ENCODE measurements at places on chromosomes 16 and 17.

DNA sequence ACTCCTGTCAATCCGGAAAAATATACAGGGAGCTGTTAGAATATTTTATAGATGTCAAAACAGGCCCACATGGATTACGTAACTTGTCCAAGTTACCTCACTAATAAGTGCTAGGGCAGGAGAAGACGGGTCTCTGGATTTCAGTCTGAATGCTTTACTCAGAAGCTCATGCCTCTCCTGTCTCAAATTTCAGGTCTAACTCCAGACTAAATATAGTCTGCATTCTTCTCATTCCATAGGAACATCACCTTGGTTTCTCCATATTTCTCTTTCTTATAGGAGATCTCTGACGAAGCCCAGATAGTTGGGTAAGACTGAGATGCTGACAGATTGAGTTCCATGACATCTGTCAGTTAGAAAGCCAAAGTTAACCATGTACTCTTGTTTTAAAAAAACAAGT, 174.2 kb downstream of the STX8 start:
- DNase-seq = no peak

GRCh38 chr16:85246473-85246872, 134.2 kb upstream of the CIBAR2 start:
- DNase-seq = no peak

GRCh38 chr16:2507665-2508064, 6.1 kb upstream of the ATP6V0C start:
- no peak for DNase-seq

DNA sequence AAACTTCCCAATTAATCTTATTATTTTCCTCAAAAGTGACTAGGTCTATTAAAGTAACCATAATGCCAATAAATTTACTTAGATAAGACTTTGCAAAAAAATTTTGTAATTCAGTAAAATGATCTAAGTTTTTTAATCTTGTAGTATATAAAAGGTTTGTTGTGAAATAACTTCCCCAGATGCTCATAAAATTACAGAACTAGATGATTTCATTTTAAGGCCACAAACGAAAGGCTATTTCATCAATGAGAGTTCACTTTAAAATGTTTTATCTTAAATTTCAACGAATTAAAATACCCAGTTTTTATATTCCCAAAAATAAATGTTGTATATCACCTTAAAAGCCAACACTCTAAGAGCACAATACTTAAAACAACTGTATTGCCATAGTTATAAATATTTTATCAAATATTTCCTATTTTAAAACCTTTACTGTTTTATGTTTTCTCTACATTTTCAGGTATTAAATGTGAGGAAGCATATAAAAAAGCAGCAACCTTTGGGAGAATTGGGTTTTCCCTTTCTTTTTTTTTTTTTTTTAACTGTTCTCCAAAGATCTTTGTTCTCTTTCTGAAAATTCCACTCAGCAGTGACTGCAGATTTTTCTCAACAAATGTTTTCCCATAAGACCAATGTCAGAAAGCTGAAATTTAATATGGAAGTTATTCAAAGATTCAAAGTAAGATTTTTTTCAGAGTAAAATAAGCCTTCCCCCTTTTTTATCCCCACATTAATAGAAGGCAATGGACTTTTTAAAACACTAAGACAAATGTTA, 169.9 kb downstream of the CYB561 start:
- DNase-seq = no peak

GRCh38 chr17:37567538-37567937, 41.7 kb downstream of the SYNRG start:
- DNase-seq = no peak

GRCh38 chr17:79150035-79150733, 75.6 kb downstream of the ENGASE start:
- no peak for DNase-seq

GRCh38 chr16:57123216-57123973, 31.0 kb downstream of the CPNE2 start:
- no peak for DNase-seq

GRCh38 chr17:6476076-6476809, 32.0 kb downstream of the PIMREG start:
- no peak for DNase-seq

DNA sequence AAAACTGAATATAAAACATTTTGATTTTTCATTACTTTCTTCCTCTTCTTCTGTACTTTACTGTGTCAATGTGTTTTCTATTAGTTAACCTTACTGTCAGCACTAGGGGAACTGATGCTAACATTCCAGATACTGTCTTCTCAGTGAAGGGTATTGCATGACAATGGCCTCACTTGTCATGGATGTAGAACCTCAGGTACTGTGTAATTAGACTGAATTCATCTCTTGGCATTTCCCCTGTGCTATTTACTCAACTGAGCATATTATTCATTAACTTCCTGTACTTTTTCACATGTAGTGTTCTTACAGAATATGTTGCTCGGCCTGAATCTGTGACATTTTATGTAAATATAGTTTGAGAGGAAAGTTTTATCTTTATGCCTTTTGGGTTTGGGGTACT, 237.0 kb downstream of the CA10 start:
- DNase-seq = no peak

DNA sequence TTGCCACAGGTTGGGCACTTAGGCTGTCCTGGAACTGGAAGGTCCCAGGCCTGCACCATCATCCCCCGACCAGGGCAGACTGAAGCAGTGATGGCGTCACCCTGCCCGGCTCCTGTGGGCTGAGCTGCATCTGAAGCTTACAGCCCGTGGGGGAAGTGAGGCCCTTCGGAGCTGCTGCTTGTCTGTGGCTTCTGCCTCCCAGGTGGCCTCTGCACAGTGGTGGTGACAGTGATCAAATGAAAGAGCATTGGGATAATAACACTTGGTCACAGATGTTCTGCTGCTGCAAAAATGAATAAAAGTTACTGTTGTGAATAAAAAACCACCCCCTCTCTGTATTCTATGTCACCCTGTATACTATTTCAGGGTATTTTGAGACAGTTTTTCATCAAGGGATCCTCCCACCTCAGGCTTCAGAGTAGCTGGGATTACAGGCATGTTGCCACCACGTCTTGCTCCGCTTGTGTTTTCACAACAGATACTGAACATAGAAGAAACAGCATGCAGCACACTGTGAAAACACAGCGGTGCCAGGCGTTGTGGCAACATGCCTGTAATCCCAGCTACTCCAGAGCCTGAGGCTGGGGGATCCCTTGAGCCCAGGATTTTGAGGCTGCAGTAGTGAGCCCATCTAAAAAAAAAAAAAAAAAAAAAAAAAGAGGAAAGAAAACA, 165.0 kb downstream of the LGALS9B start:
- DNase-seq = no peak

DNA sequence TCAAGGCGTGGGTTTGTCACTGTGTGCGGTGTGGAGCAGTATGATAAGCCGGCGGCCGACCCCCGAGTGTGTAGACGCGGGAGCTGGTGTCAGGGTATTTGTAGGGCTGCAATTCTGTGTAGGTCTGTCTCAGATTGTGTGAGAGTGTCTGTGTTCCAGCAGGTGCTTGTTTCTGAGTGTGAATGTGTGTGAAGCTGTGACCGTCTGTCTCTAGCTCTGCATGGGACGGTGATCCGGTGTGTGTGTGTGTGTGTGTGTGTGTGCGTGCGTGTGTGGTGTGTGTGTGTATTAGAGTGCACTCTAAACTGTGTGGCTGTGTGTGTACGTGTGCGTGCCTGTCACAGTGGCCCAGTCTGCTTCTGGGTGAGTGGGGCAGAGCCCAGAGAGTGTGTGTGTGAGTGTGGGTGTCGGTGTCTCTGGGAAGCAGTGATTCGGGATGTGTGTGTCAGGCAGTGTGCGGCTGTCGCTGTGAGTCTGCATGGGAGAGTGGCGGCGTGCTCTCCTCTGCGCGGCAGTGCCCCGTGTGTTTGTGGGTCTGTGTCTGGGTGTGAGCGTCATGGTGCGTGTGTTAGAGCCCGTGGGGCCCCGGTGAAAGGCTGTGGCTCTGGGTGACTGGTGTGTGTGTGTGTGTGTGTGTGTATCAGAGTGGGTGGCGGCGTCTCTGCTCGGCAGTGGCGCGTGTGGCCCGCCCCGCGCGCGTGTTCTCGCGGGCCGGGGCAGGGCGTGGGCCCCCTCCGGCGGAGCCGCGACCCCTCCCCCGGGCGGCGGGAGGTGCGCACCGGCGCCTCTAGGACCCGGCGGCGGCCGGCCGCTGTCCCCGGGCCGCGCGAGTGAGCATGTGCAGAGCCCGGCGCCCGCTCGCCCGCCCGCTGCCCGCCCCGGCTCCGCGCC, at the start of gene WSCD1:
WSCD1 (plus strand) TSS at position 841 of the 891 bp plus-strand sequence. CDS start 10,280 bp downstream, outside the sequence.
- no peak for DNase-seq

DNA sequence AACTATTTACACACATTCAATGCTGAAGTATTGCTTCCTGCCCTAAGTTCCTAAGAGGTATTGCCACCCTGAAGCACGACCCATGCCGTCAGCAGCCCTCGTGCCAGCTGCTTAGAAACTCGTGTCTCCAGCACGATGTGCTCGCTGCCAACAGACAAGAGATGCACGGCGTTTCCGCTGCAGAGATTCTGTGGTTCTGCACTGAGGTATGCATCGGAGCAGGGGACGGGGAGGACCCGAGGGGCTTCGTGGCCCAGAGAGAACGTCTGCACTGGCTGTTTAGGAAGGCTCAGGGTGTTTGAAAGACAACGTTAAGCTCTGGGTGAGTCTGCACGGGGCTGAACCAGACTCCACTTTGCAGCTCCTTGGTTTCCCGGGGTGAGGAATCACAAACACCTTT, 82.7 kb upstream of the CREBBP start:
- DNase-seq = no peak

GRCh38 chr17:10415161-10415560, 6.6 kb downstream of the MYH8 start:
- DNase-seq = no peak

DNA sequence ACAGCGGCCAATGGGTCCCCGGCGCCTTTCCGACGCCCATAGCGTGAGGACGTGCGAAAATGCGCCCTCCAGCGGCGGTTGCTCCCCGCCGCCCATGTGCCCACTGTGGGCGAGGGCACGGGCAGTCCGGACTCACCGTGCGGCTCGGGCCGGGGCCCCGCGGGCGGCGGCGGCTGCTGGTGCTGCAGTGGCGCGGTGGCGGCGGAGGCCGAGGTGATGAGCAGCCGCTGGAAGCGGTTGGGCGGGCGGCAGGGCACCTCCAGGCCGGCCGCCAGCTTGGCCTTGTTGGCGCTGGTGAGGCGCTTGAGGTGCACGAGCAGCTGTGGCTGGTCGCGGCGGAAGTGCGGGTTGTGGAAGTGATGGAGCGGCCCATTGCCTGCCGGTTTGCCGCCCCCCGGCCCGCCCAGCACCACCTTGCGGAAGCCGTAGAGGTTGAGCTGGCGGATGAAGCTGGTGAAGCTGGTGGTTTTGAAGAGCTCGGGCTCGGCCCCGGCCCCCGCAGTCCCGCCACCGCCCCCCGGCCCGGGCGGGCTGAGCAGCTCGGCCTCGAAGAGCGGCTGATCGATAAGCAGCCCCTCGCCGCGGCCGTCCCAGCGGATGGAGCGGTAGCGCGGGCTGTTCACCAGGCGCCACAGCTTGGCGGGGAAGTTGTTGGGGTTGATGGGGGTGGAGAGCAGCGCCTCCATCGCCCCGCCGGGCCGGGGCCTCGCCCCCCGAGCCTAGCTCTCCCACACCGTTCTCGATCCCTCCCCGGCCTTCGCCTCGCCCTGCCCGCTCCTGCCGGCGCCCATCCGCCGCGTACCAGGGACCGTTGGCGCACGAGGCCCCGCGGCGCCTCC, at the start of gene HSF5:
HSF5 (minus strand) TSS at position 820 of the 839 bp plus-strand sequence; CDS start at position 686, 134 bp downstream.
- peak; percentile 59 for DNase-seq

GRCh38 chr17:11601661-11602060, 3.4 kb downstream of the DNAH9 start:
- DNase-seq = no peak

DNA sequence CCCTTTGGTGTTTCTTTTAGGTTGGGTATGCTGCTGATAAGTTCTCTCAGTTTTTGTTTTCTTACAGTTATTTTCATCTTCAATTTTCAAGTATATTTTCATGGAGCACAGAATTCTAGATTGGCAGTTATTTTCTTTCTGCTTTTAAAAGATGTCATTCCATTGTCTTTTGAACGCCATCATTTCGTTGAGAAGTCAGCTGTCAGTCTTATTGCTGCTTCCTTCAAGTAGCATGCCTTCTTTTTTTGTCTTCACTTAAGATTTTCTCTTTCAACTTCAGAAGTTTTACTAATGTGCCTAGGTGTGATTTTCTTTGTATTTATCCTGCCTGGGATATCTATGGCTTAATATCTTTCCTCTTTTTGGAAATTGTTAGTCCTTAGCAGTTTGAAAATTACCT, 262.2 kb upstream of the PMFBP1 start:
- no peak for DNase-seq

- DNase-seq = no peak
Observed at GRCh38 chr17:63369233-63369632, 76.9 kb downstream of the CYB561 start.

- no peak for DNase-seq
Observed at GRCh38 chr17:62139141-62139540, 74.1 kb upstream of the MED13 start.

DNA sequence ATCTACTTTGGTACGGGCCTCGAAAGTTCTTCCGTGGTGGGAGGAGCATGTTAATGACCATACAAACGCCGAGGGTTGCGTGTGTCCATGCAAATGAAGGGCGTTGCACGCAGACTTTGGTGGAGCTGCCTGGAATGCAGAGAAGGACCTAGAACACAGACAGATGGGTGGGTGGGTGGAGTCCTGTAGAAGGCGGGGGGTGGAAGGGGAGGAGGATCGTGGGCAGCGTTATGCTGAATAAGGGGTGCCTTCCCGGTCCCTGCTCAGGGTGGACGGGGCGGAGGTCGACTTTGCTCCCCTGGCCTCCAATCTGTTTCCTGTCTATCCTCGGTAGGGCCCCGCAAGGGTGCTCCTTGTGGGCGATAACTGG, 795 bp upstream of the PAQR4 start:
- no peak for DNase-seq

DNA sequence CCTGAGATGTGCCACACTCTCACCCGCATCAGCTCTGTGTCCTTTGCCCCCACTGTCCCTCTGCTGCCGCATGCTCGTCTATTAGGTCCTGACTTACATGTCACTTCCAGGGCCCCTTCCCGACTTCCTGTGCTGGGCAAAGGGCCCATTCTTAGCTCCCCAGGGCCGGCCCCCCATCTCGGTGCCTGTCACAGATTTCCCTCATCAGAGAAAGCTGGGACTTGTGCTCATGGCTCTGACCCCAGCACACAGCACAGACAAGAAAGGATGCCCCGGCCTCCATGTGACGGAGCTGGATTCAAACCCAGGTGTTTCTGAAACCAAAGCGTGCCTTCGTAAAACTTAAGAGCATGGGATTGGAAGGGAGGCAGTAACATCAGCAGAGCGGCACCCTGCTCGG, 5.9 kb upstream of the MAPK7 start:
- no peak for DNase-seq

- peak; percentile 57 for DNase-seq
Observed at GRCh38 chr17:32319548-32319905, 22.4 kb downstream of the C17orf75 start.

- DNase-seq = no peak
Observed at GRCh38 chr17:4204710-4205173, 59.0 kb downstream of the ANKFY1 start.
